ENCODE measurements at places on chromosomes 5 and 9.

DNA sequence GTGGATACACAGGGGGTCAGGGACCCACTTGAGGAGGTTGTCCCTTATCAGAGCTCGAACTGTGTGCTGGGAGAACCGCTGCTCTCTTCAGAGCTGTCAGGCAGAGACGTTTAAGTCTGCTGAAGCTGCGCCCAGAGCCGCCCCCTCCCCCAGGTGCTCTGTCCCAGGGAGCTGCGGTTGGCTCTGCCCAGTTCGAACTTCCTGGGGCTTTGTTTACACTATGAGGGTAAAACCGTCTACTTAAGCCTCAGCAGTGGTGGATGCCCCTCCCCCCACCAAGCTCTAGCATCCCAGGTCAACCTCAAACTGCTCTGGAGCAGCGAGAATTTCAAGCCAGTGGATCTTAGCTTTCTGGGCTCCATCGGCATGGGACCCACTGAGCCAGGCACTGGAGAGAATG lies 15.9 kb downstream of the SRD5A1 start:
- no peak for DNase-seq

- DNase-seq, result peak; percentile 60
Observed at GRCh38 chr9:94672811-94673487, 33.6 kb upstream of the FBP1 start.

DNA sequence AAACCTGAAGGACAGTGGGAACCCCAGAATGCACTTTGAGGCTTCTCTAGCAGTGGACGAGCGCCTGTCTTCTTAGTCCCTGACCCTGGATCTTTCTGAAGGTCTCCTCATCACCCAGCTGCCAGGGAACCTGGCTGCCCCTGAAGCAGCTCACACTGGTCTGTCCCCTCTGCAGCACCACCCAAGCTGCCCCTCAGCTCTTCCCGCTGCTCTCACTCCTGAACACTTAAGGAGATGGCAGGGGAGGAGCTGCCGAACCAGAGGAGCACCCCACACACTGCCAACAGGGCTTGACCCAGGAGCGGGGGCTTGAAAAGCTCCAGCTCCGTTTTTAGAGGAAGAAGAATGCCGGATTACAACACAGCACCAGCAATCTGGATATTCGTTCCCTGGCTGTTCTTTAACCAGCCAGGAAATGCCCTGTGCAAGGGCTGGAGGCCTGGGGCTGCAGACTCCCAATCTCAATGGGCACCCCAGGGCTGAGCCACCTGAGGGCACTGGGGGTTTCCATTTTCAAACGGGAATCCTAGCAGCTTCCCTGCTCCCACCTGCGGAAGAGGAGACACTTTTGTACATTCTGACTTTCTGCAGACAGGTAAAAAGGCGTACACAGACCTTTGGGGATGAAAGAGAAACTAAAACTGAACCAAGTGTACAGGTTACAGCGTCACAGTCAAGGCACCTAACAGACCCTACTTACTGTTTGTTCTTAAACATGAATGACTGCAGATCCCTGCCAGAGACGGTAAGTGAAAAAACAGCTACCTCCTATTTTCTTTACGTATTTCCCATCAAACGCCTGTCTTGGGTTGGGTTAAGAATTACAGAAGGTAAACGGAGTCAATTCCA lies 36.3 kb downstream of the GOLM1 start:
- no peak for DNase-seq

DNA sequence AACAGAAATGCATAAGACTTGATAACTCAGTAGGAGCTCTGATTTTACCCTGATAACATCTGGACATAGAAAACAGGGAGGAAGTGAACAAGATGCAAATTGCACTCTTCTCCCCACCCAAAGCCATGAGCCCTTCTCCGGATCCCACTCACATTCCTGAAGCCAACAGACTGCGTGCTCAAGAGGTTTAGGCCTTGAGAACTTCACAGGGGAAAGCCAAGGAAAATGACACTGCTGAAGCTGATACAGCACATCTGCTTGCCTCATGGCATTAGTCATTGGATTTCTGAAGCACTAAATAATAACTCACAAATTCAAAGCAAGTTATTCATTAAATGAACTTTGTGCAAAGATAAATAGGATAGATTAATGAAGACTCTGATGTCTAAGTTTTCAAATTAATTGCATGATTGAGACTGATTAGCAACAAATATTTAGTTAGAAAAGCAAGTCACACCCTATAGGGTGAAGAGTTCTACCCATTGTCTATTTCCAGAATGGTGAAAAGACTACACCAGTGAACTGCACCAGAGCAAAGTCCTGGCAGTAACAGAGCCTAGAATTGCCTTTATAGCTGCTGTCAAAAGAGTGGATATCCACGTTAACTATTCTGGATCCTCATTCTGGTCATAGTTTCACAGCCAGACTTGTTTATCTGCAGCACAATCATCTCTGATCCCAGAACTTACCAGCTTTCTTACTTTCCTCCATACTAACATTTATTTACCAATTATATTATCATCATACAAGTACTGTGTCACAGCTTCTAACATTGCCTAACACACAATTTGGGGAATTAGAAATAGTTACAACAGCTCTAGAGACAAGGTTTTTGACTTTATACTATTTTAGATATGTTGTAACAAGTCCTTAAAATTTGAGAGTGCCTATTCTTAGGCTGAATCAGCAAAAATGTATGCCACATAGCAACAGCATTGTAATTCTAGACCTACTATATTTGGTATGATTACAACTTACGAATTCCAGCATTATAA lies 432.1 kb upstream of the RGMB start:
- peak; percentile 92 for DNase-seq

DNA sequence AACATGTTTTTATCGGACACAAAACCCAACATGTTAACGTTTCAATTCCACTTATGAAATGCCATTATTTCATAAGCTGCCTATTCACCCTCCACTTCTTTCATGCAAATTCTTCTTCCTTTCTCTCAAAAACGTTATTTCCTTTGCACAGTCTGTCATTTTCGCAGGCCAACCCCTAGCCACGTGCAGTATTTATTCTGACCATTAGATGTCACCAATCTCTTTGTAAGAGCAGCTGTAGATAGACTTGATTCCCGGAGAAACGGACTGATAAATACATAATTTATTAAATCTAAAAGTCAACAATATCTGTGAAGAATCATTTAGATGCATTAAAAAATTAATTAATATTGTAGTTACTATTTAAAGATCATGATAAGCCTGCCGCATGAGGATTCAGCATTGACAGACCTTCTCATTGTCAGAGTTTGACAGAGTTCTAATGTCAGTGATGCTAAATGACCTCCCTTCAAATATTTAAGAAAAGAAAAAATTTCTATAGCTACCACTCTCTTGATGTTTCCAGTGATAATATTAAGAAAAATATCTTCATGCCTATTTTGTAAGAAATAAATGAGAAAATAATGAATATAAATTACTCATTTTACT lies 933.6 kb downstream of the CDH12 start:
- peak; percentile 3 for DNase-seq

DNA sequence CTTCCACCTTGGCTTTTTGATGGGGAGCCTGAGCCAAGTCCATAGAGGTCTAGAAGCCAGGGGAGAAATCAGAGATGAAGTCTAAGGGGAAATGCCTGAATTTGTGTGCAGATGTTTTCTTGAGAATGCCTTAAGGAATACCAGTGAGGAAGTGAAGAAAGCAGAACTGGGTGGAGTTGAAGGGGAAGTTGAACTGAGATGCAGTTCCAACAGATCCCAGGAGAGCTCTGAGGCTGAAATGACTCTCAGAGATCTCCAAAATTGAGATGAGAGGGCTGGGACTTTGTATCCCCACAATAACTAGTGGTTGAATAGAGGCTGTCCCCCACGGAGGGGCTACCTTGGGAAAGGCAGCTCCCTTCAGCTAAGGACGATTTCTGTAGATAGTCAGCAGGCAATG lies 197.1 kb downstream of the ZNF462 start:
- DNase-seq, result no peak

DNA sequence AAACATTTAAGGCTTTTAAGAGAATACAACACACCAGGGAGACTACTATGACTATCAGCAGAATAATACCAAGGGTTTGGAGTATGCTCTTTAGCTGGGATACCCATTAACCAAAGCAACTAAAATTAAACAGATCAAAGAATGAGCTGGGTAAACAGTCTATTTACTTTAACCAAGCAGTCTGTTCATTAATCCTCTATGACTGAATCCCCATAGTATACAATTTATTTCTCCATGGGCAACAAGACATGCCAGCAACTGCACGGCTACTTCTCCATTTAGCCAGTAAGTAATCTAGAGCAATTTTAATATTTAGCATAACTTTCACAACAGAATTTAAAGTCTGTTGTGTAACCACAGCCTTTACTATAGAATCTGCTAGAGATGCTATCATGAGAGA lies 77.6 kb downstream of the CDO1 start:
- DNase-seq, result no peak

DNA sequence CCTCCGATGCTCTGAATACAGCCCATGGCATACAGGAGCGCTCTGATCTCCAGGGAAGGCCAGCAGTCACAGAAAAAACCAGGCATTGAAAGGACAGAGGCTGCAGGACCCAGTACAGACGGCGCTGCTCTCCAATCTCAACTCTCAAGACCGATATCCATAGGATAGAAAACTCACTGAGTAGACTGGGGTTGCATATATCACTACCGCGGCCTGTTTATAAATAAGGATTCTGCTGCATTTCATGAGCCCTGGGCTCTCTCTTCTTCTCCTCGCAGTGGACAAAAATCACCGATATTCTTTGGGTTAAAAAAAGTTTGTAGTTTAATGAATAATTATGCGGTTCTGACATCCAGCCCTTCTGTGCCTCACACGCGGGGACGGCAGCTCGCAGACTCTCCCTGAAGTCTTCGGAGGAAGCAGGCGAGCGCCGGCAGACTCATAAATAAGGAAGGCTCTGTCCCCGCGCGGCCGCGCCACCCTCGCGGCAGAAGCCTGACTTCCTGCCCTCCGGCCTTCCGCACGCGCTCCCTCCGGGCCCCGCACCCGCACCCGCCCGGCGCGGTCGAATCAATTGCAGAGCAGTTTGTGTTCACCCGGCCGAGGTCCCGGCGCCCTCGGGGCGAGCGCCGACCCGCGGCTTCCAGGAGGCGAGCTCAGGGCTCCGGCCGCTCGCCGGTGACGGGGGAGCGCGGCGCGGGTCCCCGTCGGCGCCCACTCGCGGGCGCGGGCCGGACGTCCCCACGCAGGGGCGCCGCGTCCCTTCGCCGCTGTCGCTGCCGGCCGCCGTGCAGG lies at the start of gene FAM78A:
TSS of gene FAM78A (minus strand) at position 417 of the 795 bp plus-strand sequence. CDS start at position 86, 331 bp downstream.
- DNase-seq, result no peak

DNA sequence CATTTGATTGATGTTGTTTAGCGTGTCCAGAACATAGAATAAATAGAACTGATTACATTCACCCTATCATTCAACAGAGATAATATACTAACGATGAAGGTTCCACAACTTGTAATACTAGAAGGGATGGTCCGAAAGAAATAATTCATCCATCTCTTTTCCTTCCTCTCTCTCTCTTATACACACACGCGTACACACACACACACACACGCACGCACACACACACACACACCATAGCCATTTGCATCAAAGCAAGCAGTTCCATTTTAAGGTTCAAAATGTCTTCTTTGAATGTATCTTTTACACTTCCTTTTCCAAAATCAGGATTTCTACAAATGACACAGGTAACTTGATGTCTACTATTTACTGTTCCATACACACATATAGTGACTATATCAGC lies 887 bp downstream of the GDA start:
- no peak for DNase-seq

- peak; percentile 36 for DNase-seq
Observed at GRCh38 chr5:97874491-97874890, 691.4 kb upstream of the RIOK2 start.

DNA sequence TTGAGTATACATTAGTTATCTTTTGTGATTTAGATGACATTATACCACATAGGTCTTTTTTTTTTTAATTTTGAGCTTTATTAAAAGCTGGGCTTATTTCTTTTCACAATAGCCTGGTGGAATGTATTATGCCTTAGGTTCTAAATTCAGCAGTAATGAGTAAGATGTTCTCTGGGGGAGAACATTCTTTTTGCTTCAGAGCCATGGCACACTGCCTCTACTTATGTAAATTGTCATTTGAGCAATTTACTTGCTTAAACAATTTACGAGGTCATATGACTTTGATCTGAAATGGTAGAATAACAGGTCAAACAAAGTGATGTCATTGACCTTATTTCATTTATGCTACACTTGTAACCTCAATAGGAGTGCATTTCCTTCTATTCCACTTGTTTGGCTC lies 154.2 kb downstream of the FOCAD start:
- no peak for DNase-seq

GRCh38 chr9:120701248-120701647 lies 13.0 kb downstream of the MEGF9 start:
- DNase-seq, result no peak

- no peak for DNase-seq
Observed at GRCh38 chr9:5470122-5470521, 19.8 kb downstream of the CD274 start.

- no peak for DNase-seq
Observed at GRCh38 chr5:68348447-68349222, 133.1 kb downstream of the PIK3R1 start.

DNA sequence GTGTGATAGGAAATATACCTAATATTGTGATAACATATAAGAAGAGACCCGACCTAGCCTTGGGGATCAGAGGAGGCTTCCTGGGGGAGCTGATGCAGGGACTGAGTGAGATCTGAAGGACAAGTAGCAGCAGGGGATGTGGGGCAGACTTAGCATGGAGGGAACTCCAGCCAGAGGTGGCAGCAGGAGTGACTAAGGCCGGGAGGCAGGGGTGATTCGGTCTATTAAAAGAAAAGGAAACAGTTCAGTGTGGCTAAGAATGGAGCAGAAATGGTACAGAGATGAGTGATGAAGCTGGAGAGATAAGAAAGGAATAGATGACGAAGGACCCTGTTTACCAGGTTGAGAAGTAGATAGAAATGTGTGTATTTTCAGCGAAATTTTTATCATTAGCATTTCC lies 408.8 kb downstream of the ENC1 start:
- DNase-seq, result no peak

DNA sequence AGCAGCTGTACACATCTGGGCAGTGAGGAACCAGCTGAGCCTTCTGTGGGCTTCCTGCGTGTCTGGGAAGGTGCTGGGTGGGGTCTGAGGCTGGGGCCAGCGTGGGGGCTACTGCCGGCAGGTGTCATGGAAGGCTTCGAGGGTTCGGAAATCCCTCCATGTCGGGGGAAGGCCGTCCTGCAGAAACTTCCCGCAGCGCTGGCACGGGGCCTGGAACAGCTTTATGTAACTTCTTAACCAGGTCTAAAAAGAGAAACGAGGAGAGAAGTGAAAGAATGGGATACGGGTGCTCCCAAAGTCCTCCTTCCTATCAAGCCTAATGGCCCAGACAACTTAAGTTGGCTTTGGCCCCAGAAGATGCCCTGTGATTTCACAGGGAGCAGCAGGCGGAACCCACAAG lies 120.6 kb upstream of the RAPGEF1 start:
- DNase-seq, result no peak

GRCh38 chr9:77987880-77988525 lies 43.6 kb downstream of the GNAQ start:
- DNase-seq, result no peak

DNA sequence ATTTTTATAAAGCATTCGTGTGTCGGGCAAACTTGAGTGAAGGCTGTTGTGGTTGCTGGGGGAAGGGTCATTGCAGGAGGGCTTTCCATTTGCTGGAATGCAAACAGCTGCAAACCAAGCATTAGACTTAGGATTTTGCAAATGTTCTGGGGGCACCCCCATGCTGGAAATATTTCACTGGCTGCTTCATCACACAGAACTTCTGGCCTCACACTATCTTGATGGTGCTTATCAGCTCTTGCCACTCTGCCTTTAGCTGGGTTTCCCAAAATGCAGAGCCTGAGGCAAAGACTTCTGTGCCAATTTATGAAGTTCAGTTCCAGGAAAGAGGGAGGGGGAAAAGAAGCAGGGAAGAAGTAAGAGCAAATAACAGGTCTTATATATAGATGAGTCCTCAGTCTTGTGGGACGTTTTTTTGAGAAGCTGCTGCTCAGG lies 8.6 kb upstream of the COL15A1 start:
- DNase-seq, result no peak

- DNase-seq, result no peak
Observed at GRCh38 chr5:56598941-56599340, 216.4 kb upstream of the MAP3K1 start.
